ENCODE measurements at places on chromosomes 12 and 14.

GRCh38 chr14:71473843-71474242, 458.4 kb upstream of the RGS6 start:
- no peak for DNase-seq

DNA sequence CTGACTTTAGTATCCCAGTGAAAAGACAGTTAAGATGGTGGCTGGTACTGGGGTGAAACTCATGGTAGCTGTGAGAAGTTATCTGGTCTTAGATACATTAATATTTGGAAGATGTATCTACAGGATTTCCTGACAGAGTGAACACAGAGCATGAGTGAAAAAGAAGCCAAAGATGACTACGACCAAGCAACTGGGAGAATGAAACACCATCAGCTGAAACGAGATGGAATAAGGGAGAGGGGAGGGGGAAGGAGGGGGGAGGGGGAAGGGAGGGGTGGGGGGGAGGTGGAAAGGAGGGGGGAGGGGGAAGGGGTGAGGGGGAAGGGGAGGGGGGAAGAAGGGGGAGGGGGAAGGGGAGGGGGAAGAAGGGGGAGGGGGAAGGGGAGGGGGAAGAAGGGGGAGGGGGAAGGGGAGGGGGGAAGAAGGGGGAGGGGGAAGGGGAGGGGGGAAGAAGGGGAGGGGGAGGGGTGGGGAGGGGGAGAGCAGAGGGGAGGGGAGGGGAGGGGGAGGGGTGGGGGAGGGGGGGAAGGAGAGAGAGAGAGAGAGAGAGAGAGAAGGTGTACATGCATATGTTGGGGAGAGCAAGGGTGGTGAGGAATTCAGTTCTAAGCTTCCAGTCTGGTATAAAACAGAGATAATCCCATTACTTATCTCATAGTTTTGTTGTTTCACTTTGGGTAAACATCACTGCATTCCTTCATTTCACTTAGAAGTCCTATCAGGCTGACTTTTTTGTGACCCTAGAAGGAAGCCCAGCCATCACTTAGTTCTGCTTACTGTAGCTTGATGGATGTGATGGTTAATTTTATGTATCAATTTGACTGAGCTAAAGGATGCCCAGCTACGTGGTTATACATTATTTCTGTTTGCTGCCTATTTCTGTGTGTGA, 73.9 kb downstream of the SPPL3 start:
- no peak for DNase-seq

DNA sequence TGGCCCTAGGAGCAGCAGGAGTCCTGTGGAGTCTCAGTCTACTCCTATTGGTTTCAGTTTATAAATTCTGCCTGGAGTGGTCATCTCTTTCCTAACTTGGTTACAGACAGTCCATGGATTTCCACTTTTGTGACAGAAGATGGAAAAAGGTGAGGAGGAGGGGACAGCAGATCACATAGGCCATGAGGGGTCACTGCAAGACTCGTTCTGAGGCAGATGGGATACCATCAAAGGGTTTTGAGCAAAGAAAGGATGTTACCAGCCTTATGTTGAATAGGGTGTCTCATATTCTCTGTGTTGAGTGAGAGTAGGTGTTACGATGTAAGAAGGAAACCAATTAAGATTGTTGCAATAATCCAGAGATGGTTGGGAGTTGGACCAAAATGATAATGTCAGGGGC, 15.3 kb downstream of the PDE3A start:
- no peak for DNase-seq

DNA sequence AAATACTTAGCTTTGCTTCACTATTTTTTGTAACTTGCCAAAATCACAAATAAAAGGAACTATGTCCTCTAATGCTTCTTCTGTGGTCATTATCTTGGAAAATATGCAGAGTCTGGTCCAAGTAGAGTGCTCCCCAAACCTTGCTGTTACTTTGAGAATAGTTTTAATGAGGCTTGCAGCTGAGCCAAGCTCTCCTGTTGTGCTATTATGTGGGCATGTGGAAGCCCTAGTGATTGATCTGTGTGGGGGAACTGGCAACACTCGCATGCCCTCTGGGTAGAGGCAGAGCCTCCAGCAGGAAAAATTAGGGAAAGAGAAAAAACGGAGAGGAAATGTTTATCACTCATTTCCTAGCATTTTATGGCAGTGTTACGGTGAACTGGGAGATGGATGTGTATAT, 473.1 kb downstream of the EGLN3 start:
- peak; percentile 30 for DNase-seq

DNA sequence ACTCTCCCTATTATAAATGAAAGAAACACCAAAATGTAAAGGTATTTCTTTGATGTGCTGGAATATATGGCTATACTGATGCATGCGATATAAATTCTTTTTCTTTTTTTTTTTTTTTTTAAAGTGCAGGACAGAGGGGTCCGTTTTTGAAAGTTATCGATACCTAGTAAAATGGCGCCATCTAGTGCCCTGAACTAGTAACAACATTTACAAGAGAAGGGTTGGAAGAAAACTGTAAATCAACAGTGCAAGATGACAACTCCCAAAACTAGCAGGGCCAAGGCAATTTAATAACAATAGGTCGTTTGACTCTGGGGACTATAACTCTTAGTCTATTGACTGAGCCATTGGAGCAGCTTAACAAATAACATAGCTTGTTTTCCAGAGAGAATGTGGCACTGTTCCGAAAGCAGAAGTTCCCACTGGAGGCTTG, 137.7 kb downstream of the SPTSSA start:
- peak; percentile 56 for DNase-seq

- no peak for DNase-seq
Observed at GRCh38 chr12:89217472-89217871, 134.8 kb downstream of the DUSP6 start.

DNA sequence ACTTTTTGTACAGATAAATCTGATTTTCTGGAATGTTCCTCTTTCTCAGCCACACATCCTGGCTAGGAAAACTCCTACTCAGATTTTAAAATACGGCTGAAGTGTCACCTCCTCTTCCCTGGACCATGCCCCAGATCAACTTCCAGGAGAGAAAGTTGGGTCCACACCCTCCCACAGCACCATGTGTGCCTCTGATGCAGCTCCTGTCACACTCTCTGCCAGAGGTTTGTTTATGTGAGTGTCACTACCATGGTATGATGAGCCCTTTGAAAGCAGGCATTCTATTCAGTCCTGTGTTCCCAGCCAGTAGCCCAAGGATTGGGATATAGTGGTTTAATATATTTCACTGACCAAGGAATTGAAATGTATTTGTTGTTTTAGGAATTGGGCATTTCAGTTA, 287.2 kb upstream of the ATP2B1 start:
- DNase-seq, result no peak

DNA sequence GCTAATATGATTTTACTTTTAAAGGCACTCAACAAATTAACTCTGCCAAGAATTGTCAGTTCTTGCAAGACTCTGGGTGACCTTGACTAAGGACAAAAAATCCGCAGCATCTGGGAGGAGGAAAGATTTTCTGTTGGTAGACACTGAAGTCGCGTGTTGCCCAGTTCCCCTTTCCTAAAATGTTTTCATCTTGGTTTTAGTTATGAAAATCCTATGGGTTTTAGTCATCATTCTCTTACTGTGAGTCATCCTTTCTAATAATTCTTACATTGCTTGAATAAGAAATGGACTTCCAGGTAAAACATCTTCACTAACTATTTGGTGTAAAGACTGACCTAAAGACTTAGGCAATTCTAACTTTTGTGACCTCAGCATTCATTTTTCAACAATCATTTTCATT, 9.1 kb downstream of the GSG1 start:
- no peak for DNase-seq

GRCh38 chr12:123442774-123443173, 6.3 kb upstream of the RILPL2 start:
- DNase-seq, result no peak

DNA sequence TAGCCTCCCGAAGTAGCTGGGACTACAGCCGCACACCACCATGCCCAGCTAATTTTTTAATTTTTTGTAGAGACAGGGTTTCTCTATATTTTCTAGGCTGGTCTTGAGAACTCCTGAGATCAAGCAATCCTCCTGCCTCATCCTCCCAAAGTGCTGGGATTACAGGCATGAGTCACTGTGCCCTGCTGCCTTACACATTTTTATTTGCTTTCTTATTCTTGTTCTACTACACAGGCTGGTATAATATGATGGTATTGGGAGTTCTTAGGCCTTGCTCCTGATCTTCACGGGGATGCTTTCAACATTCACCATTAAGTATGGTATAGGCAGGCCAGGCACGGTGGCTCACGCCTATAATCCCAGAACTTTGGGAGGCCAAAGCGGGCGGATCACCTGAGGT, 21.2 kb downstream of the DGLUCY start:
- DNase-seq, result no peak

DNA sequence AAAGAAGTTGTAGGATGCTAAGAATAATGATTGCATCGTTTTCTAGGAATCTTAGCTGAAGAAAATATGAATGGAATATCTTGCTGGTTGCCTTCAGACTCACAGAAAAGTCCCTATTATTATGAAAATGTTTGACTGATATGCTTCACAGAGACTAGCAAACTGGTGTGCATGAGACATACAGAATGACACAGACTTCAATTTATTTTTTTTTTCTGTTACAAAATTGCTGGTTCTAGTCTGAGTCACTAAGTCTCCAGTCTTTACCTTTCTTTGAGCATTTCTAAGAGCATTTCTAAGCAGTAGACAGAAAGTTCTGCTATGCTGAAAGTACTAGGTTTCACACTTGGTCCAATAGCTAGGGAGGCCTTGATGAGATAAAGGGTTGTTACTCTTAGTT, 377.6 kb upstream of the ATP2B1 start:
- no peak for DNase-seq

DNA sequence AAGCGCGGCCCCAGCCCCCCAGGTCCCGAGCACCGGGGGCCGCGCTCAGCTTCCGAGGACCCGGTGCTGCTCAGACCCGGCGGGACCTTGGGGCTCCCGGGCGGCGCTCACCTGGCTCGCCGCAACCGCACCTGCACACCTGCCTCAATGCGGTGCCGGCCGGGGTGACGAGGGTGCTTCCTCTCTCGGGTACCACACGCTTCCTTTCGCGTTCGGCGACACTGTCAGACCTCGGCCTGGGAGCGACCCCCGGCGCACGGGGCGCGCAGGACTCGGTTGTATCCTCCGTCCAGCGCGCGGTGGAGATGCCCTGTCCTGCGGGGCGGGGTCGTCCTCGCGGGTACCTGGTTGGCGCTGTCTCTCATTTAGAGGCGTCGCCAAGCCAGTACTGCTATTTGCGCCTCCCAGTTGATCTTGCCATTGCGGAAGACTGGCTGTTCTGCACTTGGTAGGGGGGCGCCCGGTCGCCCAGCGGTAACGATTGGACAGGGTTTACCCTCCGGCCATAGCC, 718 bp downstream of the PACS2 start:
- DNase-seq, result no peak

- DNase-seq, result no peak
Observed at GRCh38 chr12:67757651-67758050, 109.1 kb downstream of the DYRK2 start.

GRCh38 chr12:4015225-4016091, 142.3 kb upstream of the PARP11 start:
- DNase-seq, result no peak

- no peak for DNase-seq
Observed at GRCh38 chr14:61811882-61812346, 49.7 kb downstream of the SNAPC1 start.

DNA sequence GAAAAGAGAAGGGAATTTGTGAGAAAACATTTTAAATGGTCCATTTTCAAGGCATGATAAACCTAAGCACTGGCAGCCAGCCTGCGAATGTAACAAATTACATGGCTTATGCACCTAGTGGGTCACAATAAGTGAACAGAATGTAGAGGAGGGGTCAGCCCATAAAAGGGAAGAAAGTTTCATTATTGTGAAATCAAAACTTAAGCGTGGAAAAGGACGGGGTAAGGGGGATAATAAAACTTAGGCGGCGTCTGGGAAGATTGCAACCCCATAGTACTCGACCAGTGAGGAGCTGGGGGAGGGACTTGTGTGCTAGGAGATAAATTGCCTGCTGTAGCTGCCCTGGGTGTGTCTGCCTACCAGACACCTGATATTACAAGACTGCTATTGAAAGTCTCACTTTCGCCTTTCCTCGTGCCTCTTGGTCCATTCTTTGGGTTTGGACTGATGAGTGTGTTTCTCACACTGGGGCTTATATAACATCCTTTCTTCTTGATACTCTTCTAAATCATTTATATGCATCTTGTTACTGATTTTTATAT, 40.6 kb downstream of the ZDHHC17 start:
- no peak for DNase-seq

- no peak for DNase-seq
Observed at GRCh38 chr12:53561590-53561953, 54.3 kb upstream of the NPFF start.

- DNase-seq, result no peak
Observed at GRCh38 chr12:18171571-18171970, 81.6 kb upstream of the RERGL start.

GRCh38 chr12:77104792-77105191, 39.4 kb upstream of the E2F7 start:
- DNase-seq, result no peak

GRCh38 chr14:91373591-91374254, 43.9 kb downstream of the CCDC88C start:
- no peak for DNase-seq

- DNase-seq, result no peak
Observed at GRCh38 chr14:50006141-50006540, 110.2 kb downstream of the VCPKMT start.

GRCh38 chr12:110813285-110813684, 33.5 kb upstream of the CCDC63 start:
- no peak for DNase-seq

DNA sequence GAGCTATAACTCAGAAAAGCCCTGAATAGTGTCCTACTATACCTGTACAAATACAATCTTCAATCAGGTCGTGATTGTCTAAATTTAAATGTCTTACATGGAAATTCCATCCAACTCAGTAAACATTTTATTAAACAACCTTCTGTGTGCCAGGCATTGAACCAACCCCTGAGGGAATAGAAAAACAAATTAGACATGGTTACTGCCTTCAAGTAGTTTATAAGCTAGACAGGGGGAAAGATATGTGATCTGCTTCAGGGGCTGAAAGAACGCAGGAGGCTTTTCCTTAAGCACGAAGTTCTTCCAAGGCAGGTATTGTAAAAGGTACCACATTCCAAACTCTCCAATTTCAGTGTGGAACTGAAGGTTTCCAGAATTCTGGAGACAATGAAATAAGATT, 39.7 kb upstream of the STAB2 start:
- no peak for DNase-seq

DNA sequence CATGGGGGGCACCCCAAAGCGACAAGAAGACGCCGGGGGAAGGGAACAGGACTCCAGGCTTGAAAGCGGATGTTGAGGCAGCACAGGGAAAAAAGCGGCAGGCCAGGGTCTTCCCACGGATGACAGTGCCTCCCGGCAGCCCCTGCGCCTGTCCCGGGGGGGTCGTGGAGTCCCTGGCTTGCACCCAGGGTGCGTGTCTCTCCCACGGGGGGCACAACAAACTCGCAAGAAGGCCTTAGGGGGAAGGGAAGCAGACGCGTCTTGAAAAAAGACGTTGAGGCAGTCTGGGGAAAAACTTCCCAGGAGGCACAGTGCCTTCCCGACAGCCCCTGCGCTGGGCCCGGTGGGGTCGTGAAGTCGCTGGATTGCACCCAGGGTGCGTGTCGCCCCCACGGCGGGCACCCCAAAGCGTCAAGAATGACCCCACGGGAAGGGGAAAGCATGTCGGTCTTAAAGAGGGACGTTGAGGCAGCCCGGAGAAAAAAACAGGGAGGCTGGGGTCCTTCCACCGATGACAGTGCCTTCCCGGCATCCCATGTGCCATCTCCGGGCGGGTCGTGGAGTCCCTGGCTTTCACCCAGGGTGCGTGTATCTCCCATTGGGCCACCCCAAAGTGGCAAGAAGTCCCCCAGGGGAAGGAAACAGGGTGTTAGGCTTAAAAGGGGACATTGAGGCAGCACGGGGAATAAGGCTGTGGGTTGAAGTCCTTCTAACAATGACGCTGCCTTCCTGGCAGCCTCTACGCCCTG, 159.9 kb upstream of the ALG10B start:
- no peak for DNase-seq

All from neuronal stem cell (in vitro differentiated cells).